ENCODE measurements at places on chromosomes 1 and 21. TPM values are rescaled to one million over a fixed set of nuclear protein-coding genes. Genes with fewer than 3 reads are reported as not detected.

MX2 gene
- polyA plus RNA-seq: 6.8 TPM

SHE gene
- polyA plus RNA-seq: 0.01 TPM

NCAM2 gene
- 0.23 TPM for polyA plus RNA-seq

- H3K4me3 ChIP-seq: no peak overlapping the region
- H3K4me1 ChIP-seq: peaks cover 3% of the 10 kb centered on the region
Observed at GRCh38 chr21:17730782-17731181, 88.4 kb downstream of the C21orf91 start.

DNA sequence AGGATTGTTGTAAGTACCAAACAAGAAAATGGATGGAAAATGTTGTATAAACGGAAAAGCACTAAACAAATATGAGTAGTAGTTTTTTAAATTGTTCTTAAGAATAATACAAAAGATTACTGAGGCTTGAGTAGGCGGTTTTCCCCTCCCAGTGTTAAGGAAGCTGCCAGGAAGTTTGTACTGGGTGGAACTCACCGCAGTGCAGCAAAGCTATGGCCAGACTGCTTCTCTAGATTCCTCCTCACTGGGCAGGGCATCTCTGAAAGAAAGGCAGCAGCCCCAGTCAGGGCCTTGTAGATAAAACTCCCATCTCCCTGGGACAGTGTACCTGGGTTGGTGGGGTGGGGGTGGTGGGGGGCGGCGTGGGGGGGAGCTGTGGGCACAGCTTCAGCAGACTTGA is 58.7 kb downstream of the XCL2 start:
- H3K36me3 ChIP-seq: no peaks in the 10 kb centered on the region
- no peak overlapping the region for H3K4me3 ChIP-seq
- H3K27ac ChIP-seq: no peak overlapping the region
- no peak for DNase-seq

DNA sequence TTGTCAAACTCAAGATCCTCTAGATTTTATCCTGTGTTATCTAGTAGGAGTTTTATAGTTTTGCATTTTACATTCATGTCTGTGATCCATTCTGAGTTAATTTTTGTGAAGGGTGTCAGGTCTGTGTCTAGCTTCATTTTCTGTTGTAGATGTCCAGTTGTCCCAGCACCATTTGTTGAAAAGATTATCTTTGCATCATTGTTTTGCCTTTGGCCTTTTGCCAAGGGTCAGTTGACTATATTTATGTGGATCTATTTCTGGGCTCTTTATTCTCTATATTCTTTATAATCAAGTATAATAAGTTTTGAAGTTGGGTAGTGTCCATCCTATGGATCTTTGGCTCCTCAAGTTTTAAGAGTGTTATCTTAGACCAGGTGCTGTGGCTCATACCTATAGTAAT is 21.9 kb downstream of the TRAF5 start:
- no peaks in the 10 kb centered on the region for H3K4me1 ChIP-seq
- H3K36me3 ChIP-seq: no peaks in the 10 kb centered on the region
- no peak overlapping the region for H3K27ac ChIP-seq
- H3K4me3 ChIP-seq: no peak overlapping the region
- DNase-seq: no peak

DNA sequence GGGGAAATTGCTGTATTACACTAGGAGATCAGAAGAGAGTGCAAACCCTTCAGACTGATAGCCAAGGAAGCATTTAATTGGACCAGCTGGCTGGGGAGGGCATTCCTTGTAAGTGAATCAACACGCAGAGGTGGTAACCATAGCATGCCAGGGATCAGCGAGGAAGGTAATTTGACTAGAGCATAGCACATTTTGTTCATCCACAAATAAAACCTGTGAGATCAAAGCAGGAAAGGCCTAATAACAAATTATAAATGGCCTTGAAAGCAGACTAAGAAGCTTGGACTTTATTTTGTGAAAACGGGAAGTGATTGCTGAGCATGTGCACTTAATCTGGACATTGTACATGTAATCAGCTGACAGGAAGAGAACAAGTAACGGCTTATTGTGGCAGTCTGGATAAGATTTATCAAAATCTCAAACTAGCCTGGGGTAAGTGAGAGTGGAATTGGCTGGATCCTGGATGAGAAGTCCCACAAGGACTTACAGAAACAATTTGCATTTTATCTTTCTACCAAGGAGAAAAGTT is 11.7 kb upstream of the CD55 start:
- peak overlapping the region; percentile 49 for H3K27ac ChIP-seq
- H3K27me3 ChIP-seq: no peaks in the 10 kb centered on the region
- DNase-seq: no peak
- H3K4me3 ChIP-seq: peak overlapping the region; percentile 4
- H3K4me1 ChIP-seq: peaks cover 17% of the 10 kb centered on the region
- no peaks in the 10 kb centered on the region for H3K36me3 ChIP-seq

- no peaks in the 10 kb centered on the region for H3K27me3 ChIP-seq
- H3K4me1 ChIP-seq: no peaks in the 10 kb centered on the region
- DNase-seq: no peak
- H3K27ac ChIP-seq: no peak overlapping the region
Observed at GRCh38 chr1:163523375-163524029, 201.7 kb downstream of the NUF2 start.

GRCh38 chr1:20702416-20702815 is 15.4 kb downstream of the KIF17 start:
- H3K27ac ChIP-seq: no peak overlapping the region
- H3K36me3 ChIP-seq: peaks cover 2% of the 10 kb centered on the region
- DNase-seq: no peak
- no peaks in the 10 kb centered on the region for H3K27me3 ChIP-seq

DNA sequence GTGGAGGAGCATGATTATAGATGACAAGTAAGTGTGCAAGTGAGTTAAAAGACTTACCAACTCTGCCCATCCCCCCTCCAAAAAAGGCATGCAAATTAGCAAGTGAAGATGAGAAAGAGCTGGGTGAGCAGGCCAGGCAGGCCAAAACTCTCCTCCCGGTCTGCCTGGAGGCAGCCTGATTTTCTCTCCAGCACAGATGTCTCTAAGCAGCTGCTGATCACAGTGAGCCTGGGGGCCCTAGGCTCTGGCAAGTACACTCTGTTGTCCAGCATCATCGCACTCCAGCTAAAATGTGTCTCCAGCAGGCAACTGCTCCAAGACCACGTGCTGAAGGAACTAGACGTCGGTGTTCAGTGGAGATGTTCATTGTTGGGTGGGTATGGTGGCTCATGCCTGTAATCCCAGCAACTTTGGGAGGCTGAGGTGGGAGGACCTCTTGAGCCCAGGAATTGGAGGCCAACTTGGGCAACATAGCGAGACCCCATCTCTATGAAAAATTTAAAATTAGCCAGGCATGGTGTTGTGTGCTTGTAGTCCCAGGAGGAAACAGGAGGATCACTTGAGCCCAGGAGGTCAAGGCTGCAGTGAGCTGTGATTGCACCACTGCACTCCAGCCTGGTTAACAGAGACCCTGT is 56.7 kb upstream of the PUM1 start:
- DNase-seq: no peak
- no peaks in the 10 kb centered on the region for H3K36me3 ChIP-seq
- H3K4me1 ChIP-seq: peaks cover 20% of the 10 kb centered on the region
- no peak overlapping the region for H3K4me3 ChIP-seq

All from keratinocyte (primary cell).